Large intestine (tissue), 12 donors: ENCODE measurements at places on chromosomes 4 and X. TPM values are rescaled to one million over a fixed set of nuclear protein-coding genes. Genes with fewer than 3 reads are reported as not detected.
A peak's percentile ranks its signal among the peaks of the same experiment; 100 is the strongest.

The PIR gene
- 6.8 TPM for polyA plus RNA-seq

The NCAPG gene
- 11.3 TPM for polyA plus RNA-seq

The XK gene
- polyA plus RNA-seq = 12.3 TPM

The STOX2 gene
- 4.4 TPM for polyA plus RNA-seq

The TRPC5OS gene
- not detected for polyA plus RNA-seq

The NRK gene
- polyA plus RNA-seq = 4.9 TPM

The GC gene
- 50.6 TPM for polyA plus RNA-seq

The FAAH2 gene
- 10.6 TPM for polyA plus RNA-seq

The MAGEE2 gene
- polyA plus RNA-seq = 0.37 TPM

The PNMA6F gene
- polyA plus RNA-seq = 0.01 TPM

The RNF212 gene
- 1.8 TPM for polyA plus RNA-seq

GRCh38 chr4:54032558-54033135 is 31.8 kb downstream of the CHIC2 start:
- no peak for DNase-seq

- DNase-seq = no peak
Measured at GRCh38 chr4:6582889-6583490, 8.0 kb downstream of the MAN2B2 start.

DNA sequence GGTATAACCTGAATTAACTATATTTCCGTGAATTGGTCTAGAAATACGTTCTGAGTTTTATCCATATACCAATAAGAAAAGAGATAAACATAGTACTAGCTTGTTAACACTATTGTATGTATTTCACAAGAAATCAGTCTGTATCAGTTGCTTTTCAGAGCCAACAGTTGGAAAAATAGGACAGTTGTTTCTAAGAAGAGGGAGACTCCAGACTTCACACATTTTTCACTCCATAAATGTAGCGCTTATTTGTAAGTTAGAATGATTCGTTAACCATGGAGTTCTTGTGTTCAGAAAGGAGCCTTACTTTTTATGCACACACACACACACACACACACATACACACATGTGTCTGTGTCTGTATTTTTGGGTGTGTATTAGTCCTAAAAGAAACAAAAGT is 376.7 kb upstream of the SMIM31 start:
- no peak for DNase-seq

- peak; percentile 27 for DNase-seq
Measured at GRCh38 chr4:83599183-83599582, 63.3 kb downstream of the GPAT3 start.

DNA sequence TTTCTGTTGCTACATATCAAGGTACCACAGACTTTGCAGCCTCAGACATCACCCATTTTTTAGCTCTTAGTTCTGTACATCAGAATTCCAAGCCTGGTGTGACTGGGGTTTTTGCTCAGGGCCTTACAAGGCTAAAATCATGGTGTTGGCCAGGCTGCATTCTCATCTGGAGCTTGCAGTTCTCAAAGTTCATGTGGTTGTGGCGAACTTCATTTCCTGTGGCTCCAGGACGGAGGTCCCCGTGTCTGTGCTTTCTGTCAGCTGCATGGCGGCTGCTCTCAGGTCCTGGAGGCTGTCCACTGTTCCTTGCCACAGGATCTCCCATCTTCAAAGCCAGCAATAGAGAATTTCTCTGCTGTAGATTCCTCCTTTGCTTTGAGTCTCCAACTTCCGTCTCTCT is 157.4 kb downstream of the STIM2 start:
- no peak for DNase-seq

GRCh38 chr4:168892475-168892874 is 117.6 kb downstream of the CBR4 start:
- DNase-seq = no peak

- no peak for DNase-seq
Measured at GRCh38 chrX:12975991-12976558, 1.2 kb downstream of the TMSB4X start.

DNA sequence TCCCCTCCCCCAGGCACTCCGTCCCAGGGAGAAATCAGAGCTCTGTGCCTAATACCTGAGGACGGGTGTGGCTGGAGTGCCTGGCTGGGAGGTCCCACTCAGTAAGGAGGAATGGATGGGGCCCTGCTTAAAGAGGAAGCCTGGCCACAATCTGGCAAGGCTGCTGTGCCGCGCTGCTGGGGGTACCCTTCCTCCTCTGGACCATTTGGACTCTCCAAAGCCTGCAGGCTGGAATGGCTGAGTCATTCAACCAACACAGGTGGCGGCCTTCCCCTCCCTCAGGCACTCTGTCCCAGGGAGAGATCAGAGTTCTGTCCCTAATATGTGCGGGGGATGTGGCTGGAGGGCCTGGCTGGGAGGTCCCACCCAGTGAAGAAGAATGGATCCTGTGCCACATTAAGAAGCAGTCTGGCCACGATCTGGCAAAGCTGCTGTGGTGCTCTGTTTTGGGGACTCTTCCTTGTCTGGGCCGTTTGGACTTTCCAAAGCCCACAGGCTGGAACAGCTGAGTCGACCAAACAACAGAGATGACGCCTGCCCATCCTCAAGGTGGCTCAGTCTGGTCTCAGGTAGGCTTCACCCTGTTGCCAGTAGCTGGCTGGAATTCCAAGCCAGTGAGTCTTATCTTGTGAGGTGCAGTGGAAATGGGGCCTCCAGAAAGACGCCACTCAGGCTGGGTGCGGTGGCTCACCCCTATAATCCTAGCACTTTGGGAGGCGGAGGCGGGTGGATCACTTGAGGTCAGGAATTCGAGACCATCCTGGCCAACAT is 127.3 kb upstream of the HUWE1 start:
- DNase-seq = no peak

DNA sequence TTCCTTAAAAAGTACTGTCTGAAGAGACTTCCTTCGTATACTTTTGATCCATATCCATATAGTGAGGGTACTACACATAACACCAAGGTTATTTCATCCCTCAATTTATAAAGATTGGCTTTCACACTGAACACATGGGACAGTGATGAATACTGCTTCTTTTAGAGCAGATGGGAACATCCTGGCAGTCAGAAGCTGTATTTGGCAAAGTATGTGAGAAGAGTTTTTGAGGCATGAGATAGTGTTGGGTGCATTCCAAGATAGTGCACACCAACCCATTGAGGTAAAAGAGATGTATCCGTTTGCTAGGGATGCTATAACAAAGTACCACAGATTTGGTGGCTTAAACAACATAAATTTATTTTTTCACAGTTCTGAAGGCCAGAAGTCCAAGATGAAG is 141.1 kb downstream of the MOSPD2 start:
- DNase-seq = no peak

DNA sequence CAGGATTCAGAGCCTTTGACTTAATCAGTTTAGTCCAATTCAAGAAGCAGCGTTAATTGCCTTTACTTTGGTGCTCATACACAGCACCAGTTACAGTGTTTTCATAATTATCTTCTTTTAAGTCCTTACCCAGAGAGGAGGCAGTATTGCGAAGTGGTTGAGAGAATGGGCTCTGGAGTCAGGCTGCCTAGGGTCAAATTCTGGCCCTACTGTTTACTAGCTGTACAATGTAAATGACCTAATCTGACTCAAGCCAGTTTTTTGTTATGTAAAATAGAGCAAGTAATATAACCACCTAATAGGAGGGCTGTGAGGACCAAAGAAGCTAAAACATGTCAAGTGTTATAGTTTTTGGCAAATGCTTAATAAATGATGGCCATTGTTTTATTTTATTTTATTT is 27.6 kb downstream of the WDR44 start:
- no peak for DNase-seq

- DNase-seq = no peak
Measured at GRCh38 chr4:14695095-14695845, 307.0 kb upstream of the CPEB2 start.

- no peak for DNase-seq
Measured at GRCh38 chr4:142840516-142841123, 5.5 kb downstream of the INPP4B start.

- no peak for DNase-seq
Measured at GRCh38 chr4:139557556-139558110, 1.6 kb upstream of the SETD7 start.

DNA sequence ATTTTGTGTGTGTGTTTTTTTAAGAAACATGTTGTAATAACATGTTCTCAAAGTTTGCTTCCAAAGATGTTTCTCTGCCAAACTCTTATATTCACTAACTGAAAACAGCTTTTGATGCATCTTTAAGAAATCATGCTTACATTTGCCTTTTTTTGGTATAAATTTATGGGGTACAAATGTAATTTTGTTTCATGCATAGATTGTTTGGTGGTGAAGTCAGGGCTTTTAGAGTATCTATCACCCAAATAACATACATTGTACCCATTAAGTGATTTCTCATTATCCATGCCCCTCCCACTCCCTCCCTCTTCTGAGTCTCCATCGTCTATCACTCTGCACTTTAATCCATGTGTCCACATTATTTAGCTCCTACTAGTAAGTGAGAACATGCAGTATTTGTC is 30.8 kb downstream of the SPINK2 start:
- no peak for DNase-seq

- DNase-seq = no peak
Measured at GRCh38 chrX:37455381-37455780, 106.2 kb downstream of the PRRG1 start.

DNA sequence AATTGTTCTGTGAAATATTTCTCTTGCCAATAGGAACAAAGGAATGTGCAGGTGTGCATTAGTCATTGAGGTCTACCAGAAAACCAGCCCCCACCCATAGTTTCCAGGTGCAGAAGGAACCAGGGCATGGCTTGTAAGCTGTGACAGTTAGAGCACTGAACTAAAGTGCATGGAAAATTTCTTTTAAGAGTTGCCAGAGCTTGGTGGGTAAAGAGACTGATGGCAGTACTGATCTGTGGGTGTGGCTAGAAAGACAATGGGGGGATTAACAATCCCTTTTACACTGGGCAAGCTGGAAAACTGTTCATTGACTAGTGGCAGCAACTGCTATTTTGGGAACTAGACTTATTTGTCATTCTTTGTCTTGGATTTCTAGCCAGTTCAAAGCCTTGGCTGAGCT is 326.9 kb downstream of the PCDH19 start:
- DNase-seq = no peak

GRCh38 chr4:126853715-126854114 is 779.0 kb upstream of the INTU start:
- no peak for DNase-seq

GRCh38 chr4:168870004-168870403 is 140.1 kb downstream of the CBR4 start:
- no peak for DNase-seq

GRCh38 chr4:141415651-141416050 is 195.0 kb downstream of the ZNF330 start:
- no peak for DNase-seq

DNA sequence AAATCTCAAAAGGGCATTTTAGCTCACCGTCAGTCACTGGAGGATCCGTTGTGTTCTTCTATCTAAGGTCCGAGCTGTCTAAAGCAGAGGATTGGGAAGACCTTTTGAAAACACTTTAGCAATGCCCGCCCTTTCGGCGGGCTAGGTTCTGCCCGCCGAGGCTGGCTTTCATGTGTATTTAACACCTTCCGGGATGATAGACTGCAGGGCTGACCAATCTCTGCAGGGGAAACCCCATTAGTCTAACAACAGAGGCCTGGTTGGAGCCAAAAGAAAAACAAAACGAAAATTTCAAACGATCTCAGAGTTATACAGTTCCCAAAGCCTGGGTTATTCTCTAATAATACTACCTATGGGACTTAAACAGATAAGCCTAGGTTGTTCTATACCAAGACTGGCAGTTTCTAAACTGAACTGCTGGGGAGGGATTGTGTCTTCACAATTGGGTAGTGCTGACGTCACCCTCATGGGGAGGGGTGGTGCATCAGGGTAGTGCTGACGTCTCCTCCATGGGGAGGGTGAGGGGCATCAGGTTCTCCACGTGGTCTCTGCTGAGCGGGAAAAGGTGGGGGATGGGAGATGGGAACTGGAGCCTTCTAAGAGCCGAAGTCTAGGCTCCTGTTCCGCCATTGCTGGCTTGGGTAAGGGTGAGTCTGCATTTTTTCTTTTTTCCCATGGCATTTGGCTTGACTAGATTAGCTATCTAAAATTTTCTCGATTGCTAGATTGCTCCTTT is 14.8 kb upstream of the CUL4B start:
- no peak for DNase-seq

DNA sequence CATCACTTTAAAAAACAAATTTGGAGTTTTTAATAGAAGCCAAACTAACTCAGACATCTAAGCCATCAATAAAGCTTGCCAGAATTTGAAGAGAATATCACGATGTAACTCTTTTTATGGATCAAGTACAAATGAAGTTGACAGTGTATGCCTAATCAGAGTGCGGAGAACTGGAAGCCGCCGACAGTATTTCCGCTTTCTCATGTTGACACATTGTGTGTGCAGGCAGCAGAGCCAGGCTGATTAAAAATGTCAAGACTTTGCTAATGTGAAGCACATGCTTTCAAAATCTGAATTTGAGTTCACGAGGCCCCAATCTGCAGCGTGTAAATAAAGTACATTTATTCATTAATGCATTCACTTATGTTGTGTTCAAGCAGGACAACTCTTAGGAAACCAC is 161.2 kb downstream of the TENM3 start:
- DNase-seq = no peak

DNA sequence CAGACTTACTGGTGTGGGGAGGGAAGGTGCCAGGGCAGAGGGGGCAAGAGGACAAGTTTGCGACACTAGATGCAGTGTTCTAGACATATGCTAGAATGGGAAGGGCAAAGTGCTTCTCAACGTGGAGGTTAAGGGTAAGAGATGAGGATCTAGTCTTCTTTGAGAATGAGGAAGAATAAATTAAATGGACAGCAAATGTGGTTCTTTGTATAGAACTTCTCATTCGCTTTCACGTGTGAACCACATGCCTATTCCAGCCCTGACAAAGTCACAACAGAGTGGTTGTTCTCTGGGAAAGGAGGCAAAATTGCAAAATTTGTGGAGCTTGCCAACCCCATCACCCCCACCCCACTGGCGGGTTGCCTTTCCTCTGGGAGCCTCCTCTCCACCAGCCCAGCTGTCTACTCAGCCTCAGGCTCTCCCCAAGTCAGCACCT is 1.5 kb upstream of the ANXA5 start:
- peak; percentile 70 for DNase-seq

- DNase-seq = no peak
Measured at GRCh38 chr4:141078871-141079270, 54.4 kb downstream of the RNF150 start.

DNA sequence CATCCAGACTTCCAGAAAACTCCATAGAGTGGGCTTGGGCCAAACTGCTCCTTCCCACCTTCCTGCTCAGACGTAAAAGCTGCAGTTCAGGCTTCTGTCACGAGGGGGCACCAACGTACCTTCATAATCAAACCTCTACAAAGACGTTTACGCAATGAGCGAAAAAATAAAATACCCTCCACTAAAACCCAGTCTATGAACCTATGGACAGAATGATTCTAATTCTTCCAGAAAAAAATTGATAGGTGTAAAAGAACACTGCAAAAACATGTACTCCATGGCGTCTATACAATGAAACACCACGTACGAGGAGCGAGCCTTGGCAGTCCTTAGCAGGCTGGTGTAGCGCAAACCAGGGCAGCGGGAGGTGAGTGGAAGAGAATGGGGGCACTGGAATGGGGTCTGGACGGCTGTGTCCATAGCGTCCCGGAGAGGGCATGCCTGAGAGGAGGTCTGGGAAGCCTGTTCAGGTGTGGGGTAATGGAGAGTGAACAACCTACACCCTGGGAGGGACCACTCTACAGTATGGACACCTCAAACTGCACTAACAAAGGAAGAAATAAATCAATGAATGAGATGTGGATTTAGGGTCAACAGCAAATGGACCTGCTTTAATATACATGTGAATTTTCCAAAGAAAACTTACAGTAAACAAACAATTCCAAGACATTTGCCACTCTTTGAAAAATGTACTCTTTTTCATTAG is 14.4 kb upstream of the RAB40A start:
- peak; percentile 52 for DNase-seq

GRCh38 chrX:8364369-8365141 is 100.1 kb upstream of the VCX3B start:
- no peak for DNase-seq
